ENCODE measurements at places on chromosomes 6 and 20.

DNA sequence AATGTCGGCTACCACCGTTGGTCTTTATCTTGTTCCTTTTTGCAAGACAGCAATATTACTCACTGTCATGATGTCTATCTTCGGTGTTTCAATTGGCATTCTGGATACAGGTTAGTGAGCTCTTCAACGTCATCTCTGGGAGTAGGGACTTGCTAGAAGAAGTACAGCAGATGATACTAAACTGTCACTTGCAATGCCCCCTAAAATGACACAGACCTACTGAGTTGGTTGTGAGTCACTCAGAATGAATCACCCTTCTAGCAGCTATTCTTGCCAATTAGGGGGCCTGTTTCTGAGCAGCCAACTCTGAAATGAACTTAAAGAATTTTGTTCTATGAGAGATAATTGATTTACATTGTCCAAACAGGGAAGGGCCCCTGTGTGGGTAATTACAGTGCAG, 176.5 kb downstream of the SLC16A10 start:
- DNase-seq: no peak

DNA sequence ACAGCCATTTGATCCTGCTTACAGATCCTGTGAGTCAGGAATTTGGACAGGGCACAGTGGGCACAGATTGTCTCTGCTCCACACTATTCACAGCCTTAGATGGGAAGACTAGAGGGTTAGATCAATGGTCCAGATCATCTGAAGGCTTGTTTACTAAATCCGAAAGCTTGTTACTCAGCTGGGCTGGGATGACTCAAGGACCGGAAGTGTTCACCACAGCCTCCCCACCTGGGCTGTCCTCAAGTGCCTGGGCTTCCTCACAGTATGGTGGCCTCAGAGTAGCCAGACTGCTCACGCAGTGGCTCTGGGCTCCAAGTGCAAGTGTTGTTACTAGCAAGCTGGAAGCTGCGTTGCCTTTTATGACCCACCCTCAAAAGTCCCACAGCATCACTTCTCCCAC, 75.4 kb upstream of the INSM1 start:
- DNase-seq: no peak

DNA sequence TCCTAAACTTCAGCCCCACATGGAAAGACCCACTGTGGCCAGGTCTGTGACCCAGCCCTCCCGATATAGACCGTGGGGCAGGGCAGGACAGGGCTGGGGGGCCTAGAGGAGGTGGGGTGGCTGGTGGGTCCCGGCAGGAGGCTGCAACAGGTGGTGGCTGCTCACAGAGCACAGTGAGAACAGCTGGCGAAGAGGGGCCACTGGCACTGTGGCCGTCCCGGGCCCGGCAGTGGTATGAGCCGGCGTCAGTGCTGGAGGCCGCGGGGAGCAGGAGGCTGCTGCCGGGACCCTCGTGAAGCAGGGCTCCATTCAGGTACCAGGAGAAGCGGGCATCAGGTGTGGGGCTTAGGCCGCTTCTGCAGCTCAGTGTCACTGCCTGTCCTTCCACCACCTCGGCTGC, 13.4 kb downstream of the SIGLEC1 start:
- no peak for DNase-seq

DNA sequence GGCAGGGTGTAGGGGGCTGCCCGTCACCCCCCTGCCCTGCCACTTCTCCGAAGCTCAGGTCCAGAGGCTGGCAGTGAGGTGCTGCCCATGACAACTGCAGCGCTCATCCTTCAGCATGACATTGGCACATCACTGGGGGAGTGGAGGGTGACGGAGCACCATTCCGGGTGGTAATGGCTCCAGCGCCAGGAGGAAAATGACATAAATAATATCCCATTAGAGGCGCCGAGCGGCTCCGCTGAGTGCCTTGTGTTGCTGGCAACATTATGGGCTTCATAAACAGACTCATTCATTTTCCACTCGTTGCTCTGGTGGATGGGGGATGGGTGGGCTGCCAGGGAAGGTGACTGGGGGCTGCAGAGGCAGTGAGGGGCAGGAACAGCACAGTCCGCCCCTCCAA, 56.9 kb upstream of the CTNNBL1 start:
- DNase-seq: no peak

Data from activated T-helper 1 cell treated with Interleukin-2 at 50 U/mL for 16 hours (primary cell).